ENCODE measurements at places on chromosomes 6 and 20.

- DNase-seq = no peak
Measured at GRCh38 chr20:19375801-19376200, 163.4 kb downstream of the SLC24A3 start.

DNA sequence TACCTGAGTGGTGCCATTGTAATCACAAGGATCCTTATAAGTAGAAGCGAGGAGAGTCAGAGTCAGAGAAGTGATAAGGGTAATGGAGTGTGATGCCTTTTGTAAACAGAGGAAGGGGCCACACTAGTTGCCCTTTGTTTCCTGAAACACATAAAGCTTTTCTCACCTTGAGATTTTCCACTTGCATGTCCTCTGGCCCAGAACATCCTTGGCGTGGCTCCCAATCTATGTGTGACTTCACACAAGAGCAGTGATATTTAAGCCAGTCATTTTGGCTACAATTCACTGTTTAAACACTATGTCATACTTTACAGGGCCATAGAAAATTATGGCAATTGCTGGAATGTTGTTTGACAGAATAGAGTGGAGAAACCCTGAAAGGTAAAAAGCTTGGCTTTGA, 121.2 kb upstream of the BTN3A2 start:
- no peak for DNase-seq

- DNase-seq = no peak
Measured at GRCh38 chr6:121896363-121896762, 460.9 kb downstream of the GJA1 start.

DNA sequence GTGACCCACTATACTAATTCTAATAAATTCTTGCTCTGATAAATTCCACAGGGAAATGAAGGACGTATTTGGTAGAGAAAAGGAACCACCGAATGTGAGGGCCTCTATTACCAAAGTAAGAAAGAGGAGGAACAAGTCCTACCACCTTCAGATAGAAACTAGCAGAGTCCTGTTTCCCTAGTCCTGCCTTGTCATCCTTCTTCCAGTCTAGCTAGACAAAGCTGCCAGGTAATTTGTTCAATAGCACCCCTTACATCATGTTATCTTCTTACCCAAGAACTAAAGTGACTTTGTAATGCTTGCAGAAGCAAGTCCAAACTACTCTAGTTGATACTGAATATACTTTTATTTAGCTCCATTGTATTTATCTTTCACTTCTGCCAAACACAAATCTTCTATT, 29.3 kb upstream of the FAM83B start:
- no peak for DNase-seq

DNA sequence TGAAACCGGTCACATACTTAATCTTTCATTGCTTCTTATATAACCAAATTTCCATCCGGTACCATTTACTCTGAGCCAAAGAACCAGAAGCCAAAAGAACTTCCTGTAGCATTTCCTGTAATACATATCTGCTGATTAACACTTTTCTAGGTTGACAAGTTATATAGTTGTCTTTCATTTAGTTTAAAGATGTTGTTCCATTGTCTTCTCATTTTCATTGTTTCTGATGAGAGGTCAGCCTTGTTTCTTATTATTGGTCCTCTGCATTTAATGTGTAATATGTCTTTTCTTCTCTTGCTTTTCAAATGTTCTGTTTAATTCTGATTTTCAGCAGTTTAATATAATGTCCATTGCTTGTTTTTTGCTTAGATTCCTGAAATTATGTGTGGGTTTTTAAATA, 214.5 kb upstream of the CCN2 start:
- no peak for DNase-seq

DNA sequence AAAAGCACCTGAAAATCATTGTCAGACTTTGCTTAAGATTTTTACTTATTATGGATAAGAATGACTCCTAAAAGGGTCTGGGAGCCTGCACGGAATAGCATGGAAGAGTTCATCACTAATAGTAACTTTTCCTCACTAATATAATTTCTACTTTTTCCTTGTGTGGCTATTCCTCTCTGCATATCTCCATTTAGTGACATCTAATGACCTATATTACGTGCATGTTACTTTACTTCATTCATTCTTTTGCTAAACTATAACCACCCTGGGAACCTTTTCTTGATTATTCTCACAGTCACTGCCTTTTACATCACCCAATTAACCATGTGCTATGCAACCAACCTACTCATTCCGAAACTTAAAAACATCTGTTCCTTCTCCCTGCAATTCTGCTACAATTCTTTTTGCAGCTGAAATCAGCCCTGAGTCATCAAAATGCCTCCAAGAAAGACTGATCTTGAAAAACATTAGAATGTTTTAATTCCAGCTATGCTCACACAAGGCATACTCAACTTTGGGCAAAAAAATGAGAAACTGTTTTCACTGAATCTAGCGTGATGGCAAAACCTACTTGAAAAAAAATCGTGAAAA, 313.3 kb downstream of the RNGTT start:
- DNase-seq = no peak

- no peak for DNase-seq
Measured at GRCh38 chr6:136566851-136567250, 16.6 kb upstream of the MAP7 start.

GRCh38 chr6:167141667-167142432, 15.9 kb downstream of the GPR31 start:
- DNase-seq = peak; percentile 33

GRCh38 chr6:16544006-16544405, 217.3 kb downstream of the ATXN1 start:
- no peak for DNase-seq

DNA sequence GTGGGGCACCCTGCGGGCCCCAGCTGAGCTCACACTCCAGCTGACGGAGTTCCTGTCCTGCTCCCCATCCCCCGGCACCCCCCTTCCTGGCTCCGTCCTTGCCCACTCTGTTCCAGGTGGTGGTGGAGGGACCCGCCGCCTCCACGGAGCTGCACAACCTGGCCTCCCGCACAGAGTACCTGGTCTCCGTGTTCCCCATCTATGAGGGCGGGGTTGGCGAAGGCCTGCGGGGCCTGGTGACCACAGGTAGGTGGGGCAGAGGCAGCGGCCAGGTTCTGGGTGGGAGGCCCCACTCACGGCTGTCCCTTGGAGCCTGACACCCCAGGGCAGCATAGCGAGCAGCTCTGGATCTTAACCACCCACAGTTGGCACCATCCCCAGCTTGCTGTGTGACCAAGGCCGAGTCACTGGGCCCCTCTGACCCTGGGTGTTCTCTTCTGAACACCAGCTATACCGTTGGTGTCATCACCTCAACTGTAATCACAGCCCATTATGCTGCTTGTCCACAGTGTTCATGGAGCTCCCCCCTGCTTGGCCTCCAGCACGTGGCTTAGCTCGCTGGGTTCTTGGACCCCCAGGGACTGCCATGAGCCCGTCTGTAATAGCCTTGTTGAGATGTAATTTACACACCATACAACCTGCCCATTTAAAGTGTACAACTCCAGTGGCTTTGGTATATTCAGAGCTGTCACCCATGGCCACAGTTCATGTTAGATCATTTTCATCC, 17.4 kb downstream of the COL20A1 start:
- no peak for DNase-seq

- DNase-seq = no peak
Measured at GRCh38 chr6:56806368-56806767, 148.5 kb upstream of the BEND6 start.

DNA sequence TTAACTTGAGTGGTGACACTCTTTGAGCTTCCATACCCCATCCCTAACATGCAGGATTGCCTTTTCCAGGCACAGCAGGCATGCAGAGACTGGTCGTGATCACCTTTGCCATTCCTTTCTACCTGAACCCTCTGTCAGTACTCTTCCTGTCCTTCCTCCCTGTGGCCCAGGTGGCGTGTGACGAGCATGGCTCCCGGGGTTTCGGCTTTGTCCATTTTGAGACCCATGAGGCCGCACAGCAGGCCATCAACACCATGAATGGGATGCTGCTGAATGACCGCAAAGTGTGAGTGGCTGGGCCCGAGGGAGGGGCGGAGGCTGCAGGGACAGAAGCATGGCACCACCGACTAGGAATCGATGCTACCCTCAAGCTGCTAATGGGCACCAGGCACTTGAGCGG, 6.7 kb downstream of the PABPC1L start:
- DNase-seq = no peak

- no peak for DNase-seq
Measured at GRCh38 chr6:111680015-111680712, 74.5 kb upstream of the TRAF3IP2 start.

DNA sequence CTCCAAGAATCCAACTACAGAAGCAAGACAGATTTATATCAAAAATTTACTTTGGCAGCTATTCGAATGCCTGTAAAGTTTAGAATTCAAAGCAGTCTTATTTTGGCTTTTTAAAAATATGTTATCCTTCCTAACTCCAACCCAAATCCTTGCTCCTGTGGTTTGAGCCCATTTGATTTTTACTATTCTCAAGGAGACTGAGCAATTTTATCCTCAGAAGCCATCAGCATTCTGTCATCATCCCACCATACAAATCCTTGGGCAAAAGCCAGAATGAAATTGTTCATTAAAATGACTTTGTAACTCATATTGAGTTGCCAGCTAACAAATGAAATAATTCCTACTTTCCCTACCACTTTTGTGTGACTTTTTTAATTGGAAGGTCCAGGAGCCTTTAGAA, 392.8 kb downstream of the ADGRB3 start:
- DNase-seq = no peak

DNA sequence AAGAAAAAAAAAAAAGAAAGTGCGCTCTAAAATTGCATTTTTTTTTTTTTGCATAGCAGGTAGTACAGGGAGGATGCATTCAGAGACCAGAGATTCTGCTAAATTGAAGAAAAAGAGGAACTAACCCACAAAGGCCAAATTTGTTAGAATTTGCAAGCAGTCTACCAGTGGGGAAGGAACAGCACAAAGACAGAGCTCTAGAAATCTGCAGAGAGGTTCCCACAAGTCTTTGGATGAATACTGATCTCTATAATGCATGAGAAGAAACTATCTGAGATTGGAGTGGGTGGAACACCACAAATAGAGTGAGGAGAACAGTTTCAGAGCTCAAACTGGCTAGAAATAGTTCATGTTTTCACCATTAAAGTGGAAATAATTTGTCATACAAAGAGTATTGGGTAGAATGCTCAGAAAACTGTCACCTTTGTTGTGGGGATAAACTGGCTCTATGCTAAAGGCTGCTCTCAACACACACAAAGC, 79.6 kb upstream of the AHI1 start:
- no peak for DNase-seq

DNA sequence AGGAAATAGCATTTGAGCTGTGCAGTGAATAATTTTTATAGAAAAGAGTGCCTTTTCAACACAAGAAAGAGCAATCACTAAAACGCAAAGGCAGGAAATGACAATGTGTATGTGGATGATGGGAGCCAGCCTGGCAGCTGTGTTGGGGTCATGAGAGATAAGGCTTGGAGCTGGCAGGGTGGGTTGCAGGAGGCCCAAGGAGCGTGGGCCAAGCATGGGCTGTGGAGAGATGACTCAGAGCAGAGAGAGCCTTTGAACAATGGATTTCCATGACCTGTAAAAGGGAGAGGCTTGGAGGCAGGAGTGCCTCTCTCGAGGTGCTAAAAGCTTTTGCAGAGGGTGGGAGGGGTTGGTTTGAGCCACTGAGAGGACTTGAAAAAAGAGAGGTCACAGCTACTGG, 6.6 kb upstream of the TBC1D7 start:
- DNase-seq = no peak

DNA sequence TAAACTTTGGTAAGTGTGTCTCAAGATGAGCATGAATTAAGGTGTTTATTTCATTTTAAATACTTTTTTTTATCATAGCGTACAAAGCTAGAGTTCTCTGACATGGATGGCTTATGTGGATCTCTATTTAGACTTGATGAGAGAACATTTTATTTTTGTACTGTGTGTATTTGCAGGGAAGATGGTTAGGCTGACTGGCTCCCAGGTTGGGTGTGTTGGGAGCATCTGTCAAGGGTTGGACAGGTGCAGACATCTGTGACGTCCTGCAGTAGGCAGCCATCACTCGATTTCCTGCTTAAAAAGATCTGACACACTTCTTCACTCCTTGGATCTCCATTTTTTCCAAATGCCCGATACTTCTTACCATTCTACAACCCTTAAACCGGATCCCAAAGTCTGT, 221.9 kb upstream of the QKI start:
- DNase-seq = no peak

DNA sequence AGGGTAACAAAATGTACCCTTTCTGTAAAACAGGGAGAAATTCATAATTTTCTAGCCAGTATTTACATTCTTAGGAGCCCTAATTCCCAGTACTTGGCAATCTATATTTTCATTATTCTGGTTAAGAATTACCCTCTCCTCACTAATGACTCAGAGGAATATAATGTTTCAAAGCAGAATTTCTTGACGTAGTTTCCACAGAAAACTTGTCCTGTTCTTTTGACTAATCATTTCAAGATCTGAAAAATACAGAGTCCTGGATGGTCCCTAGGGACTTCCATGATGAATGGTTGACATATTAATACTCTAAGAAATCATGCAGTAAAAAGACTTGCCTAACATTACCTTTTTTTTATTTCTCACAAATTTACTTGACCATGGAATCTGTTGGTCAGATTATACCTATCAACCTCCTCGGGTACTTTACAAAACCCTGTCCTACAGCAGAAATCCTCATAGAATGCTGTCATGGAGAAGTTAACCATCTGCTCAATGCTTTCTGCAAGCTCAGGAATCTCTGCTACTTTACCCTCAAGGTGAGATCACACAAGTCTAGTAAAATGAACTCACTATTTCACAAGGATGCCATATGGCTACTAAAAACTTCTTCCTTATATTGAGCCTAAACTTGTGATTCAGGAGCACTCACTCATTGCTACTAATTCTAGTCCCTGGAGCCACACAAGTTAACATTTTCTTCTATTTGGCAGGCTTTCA, 202.1 kb upstream of the CNR1 start:
- no peak for DNase-seq

DNA sequence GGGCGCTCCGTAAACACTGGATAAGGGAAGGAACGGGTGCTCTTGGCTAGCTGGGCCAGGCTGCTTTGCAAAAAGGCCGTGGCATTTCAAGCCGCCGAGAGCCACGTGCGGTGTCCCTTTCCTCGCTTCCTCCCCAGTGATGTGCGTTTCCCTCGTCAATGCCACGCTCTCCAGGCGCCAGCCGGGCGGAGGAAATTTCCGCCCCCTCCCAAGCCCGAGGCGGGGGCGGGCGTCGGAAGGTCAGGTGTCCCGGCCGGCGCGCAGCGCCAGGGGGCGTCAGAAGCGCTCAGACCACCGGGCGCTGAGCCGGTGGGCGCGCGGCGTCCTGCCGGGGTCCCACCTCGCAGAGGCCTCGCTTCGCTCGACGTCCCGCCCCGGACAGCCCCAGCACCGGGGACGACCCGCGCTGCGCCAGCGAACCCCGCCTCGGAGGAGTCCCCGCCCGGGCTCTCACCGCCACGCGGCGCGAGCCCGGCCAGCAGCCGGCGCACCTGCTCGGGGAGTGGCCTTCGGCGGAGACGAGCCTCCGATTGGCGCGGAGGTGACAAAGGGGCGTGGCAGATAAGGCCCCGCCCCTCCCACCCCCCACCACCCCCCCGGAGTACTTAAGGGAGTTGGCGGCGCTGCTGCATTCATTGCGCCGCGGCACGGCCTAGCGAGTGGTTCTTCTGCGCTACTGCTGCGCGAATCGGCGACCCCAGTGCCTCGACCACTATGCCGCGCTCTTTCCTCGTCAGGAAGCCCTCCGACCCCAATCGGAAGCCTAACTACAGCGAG, at the start of gene SNAI1:
Gene SNAI1, plus strand, starts transcription at position 635 of the 777 bp plus-strand sequence. Its CDS starts 80 bp downstream, at position 715.
- peak; percentile 75 for DNase-seq

GRCh38 chr6:53501432-53501831, 43.5 kb downstream of the GCLC start:
- no peak for DNase-seq

- DNase-seq = no peak
Measured at GRCh38 chr6:132715204-132715603, 1.3 kb upstream of the VNN1 start.

GRCh38 chr6:19838442-19839236, 1.5 kb downstream of the ID4 start:
- no peak for DNase-seq
